Stimulated activated CD8-positive, alpha-beta memory T cell treated with anti-CD3 and anti-CD28 coated beads, Interleukin-15, amount 100 ng/mL, for 24 hours (primary cell): ENCODE measurements at places on chromosomes 6 and 20.

GRCh38 chr6:13910443-13910842 is 14.3 kb upstream of the RNF182 start:
- no peak for DNase-seq

DNA sequence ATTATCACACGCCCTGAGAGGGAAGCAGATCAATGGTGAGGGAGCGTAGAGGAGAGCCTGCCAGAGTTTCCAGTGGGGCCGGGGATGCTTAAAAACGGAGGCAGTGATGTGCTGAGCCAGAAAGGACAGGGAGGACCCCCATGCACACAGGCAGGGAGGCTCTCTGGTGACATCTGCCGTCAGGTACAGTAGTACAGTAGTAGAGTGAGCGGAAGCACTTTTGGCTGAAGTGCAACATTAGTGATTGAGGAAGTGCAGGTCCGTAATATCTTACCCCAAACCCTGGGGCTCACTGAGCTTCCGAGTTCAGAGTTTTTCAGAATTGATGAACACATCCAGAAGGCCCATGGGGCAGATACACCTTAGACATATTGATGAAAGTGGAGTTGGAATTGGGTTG is 42.1 kb downstream of the GFRA4 start:
- no peak for DNase-seq

DNA sequence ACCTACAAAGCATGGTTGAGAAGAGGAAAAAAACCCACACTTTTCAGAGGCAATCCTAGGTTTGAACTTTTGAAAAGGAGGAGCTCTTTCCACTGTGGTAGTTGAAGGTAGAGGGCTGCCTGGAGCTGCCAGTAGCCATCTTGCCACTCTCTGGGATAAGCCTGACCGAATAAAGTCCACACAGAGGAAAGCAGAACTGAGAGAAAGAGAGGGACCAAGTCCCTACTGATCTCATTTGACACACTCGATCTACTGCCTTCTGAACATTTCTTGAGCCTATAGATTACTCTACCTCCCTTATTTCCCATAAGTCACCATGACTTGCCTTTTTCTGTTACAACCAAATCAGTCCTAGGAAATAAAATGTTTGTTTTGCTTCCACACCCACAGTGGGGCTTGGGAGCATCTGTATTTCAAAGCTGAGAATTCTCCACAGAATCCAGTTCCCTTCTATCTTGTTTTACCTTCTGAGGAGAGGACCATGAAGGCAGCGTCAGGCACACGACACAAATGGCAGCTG is 147.0 kb upstream of the PTPRK start:
- DNase-seq = no peak

DNA sequence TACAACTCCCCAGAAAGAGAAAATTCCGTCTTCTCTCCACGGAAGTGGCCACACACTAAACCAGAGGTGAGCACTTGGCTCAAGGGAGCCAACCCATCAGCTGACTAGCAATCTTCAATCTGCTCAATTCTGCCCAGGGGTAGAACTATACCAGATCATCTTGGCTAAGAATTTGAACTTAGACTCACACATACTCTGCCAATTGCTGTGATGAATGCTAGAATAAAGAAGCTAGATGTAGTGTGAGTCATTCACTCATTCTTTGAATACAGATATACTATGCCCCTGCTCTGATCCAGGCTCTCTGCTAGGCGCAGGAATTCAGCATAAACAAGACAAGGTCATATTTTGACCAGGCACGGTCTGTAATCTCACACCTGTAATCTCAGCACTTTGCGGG is 147.9 kb upstream of the SHLD1 start:
- DNase-seq = no peak

- no peak for DNase-seq
Measured at GRCh38 chr6:57019434-57019833, 27.1 kb upstream of the KIAA1586 start.

DNA sequence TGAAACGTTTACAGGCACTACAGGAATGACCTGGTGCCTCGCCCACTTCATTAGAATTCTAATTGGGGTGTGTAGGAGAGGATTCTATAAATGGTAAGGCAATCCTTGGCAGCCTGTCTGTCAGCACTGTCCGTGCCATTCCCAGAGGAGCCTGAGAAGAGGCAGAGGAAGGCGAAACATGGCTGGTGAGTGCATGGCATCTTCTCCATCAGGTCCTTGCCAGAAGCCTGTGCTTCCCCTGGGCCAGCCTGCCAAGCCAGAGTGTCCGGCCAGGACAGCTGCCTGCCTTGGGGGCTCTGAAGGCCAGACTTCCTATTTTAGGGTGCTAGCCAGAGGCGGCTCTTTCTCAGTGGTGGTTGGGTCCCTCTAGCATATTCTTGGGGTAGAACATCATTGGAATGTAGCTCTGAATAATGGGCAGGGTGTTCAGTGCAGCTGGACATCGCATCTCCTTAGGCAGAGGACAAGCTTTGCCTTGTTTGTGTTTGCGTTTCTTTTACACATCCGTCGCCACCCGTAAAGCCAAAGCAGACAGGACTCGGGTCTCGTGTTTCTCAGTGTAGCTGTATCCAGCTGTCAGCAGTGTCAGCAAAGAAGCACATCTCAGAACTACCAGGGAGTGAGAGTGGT is at the start of gene TGM3:
TGM3 (plus strand) TSS at position 116 of the 630 bp plus-strand sequence; CDS start at position 179, 63 bp downstream.
- no peak for DNase-seq
